ENCODE measurements at places on chromosomes 12 and 14.

DNA sequence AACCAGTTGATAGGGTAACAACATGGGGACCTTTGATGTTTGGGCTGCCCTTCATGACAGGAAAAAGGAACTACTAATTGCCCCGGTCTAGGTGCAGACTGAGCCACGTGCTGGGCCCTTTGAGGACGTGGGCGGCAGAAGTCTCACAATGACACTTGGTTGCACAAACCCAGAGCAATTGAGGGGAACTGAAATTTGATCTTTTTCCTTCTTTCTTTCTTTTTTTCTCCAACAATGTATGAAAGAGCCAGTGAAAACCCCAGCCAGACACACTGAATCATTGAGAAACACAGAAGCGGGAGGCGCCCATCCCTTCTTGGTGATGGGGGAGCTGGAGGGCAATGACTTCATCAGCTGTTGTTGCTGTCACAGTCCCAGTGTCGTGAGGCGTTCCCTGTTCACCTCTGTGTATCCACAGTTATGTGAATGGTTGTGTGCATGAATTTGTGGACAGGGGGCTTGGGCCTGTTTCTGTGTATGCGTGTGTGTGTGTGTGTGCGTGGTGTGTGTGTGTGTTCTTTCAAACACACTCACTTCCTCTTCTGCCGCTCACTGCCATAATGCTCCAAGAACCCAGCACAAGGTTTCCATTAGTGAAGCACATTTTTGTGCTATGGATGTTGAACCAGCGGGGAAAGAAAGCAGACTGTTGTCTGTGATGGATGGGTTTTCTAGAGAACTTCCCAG is 137.5 kb upstream of the CCND2 start:
- DNase-seq = no peak

DNA sequence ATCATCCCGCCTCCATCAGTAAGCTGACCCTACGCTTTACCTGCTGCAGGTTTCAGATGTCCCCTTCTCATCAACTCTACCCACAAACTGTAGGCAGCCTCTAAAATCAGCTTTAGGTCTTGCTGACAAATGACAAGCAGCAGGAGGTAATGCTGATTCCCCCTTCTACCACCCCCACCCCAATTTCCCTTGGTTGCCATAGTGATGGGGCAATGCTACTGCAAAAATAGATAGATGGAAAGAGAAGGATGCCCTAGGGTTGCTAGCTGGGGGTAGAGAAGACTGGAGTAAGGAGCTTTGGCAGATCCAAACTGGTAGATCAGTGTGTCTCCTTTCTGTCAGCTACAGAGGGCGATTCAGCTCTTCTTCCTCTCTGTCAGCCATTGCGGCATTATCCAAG is 19.8 kb upstream of the PDE1B start:
- DNase-seq = no peak

- no peak for DNase-seq
These were observed 9.2 kb upstream of the HIP1R start for GRCh38 chr12:122825773-122826724.

- DNase-seq = no peak
These were observed 92.7 kb upstream of the HECTD1 start for GRCh38 chr14:31300296-31300695.

- no peak for DNase-seq
These were observed 777.4 kb downstream of the BCL11B start for GRCh38 chr14:98494582-98494981.

GRCh38 chr14:33516898-33517436 is 433.9 kb downstream of the EGLN3 start:
- DNase-seq = no peak
